NAMALWA (cell line): ENCODE measurements at places on chromosomes 13 and 19.

GRCh38 chr13:31627097-31627845 is 112.1 kb upstream of the RXFP2 start:
- DNase-seq = no peak

DNA sequence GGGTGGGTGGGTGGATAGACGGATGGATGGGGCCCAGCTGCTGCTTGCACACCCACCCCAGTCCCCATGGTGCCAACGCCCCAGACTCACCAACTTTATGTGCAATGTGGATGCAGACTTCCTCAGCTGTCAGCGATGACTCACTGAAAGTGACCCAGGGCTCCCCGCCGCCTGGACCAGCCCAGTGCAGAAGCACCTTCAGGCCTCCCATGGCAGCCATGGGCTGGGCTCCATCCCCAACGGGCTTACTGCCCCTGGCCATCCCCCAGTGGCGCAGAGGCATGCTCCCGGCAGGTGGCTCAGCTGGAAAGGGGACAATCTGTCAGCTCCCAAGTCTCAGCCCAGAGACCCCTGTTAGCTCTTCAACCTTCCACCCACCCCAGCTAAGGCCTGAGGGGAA is 2.2 kb downstream of the TYK2 start:
- no peak for DNase-seq

DNA sequence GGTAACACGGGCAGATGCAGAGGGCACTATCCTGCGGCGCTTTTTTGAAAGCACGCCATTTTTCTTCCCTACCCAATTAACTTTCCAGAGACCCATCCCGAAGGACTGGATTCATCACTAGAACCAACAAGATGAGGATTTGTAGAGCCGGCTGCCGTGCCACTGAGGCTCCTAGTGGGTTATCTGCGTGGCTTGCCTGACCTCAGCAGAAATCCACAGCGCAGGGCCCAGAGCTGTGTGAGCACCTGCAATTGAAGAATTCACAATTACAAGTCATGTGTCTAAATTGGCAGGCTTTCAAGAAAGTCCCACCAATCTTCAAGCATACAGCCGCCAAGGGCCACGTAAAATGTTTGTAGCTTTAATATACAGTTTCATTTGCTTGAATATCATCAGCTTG is 75.5 kb downstream of the ALOX5AP start:
- no peak for DNase-seq

DNA sequence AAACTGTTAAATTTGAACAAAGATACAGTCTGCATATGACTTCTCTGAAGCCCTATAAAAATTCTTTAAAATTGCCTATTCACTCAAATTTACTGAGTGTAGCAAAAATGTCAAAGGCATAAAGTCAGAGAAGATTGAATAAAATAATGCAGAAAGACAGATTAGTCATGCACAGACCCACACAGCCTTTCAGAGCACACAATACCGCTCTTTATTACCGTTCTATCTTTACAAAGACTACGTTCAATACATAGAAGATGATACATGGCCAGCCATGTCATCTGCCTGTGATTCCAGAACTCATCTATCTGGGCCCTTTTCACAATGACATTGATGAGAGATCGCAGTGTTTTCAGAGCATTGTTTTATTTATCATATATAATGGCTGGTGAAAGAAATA is 107.2 kb downstream of the URI1 start:
- DNase-seq = no peak

- DNase-seq = no peak
These were observed 9.2 kb downstream of the RANBP3 start for GRCh38 chr19:5968431-5969373.

- no peak for DNase-seq
These were observed 56.1 kb downstream of the CDK8 start for GRCh38 chr13:26310003-26310402.

DNA sequence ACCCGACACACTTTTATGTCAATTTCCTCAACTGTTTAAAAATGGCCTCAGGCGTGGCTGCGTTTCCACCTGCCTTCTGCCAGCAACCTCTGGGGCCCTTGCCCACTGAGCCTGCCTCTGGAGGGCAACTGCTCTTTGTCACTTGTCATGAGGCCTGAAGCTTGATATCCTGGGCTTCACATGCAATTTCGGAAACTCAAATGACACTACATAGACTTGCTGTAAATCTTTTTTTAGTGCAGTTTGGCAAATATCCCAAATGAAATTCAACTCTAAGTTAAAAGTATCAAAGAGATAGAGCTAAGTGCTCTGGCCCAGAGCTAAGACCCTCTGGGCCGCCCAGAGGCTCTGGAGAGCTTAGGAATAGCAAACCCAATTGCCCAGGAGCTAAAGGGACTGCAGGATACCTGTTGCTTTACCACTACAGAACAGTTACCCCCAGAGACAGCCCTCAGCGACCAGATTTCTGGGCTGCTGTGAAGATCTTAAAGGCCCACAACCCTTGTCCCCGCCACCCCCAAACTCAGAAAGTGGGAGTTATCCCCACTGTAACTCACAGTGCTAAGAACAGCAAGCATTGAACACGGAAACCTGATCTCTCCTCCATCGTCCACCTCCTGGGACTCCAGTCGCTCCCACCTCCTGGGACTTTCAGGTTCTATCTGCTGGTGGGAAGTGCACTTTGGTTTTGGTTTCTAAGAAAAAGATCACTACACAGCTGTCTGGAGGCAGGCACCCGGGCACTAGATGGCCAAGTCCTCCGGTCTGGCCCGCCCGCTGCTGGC is 19.4 kb downstream of the GJA3 start:
- DNase-seq = no peak

- no peak for DNase-seq
These were observed 1.3 kb downstream of the NFIX start for GRCh38 chr19:12996406-12997094.

DNA sequence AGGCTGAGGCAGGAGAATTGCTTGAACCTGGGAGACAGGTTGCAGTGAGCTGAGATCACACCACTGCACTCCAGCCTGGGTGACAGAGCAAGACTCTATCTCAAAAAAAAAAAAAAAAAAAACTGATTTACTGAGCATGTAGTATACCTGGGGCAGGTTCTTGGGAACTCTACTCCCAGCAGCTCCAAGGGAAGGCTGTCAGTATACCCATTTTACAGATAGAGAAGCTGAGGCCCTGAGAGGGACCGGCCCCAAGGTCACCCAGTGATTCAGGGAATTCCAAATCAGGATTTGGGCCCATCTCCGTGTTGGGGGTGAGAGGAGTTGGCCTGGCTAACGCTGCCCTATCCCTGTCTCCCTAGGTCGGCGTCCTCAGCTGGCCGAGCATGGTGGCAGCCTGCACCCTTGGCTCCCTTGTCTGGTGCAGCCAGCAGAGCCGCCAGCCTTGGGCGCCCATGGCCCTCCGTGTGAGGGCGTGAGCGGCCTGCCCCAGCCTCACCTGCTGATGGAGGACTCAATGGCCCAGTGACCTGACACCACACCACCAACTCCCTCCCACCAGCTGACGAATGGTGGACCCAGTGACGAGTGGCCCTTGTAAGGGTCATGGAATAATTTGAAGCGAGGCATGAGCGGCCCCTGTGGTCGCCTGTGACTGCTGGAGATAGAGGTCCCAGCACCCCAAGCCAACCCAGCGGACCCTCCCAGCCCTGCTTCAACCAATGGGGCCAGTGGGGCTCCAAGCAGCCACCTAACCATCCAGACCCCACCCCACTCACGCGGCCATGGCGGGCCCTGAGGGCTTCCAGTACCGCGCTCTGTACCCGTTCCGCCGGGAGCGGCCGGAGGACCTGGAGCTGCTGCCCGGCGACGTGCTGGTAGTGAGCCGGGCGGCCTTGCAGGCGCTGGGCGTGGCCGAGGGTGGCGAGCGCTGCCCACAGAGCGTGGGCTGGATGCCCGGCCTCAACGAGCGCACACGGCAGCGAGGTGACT is 2.4 kb downstream of the PIK3R2 start:
- no peak for DNase-seq

DNA sequence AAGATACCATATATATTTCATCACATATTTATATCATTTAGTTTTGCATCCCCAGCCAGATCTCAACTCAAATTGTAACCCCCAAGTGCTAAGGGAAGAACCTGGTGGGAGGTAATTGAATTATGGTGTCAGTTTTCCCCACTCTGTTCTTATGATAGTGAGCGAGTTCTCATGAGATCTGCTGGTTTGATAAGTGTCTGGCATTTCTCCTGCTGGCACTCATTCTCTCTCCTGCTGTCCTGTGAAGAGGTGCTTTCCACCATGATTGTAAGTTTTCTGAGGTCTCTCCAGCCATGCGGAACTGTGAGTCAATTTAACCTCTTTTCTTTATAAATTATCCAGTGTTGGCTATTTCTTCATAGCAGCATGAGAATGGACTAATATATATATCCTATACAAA is 462.5 kb upstream of the SLITRK5 start:
- DNase-seq = no peak
